Mesenchymal stem cell (in vitro differentiated cells and primary cell): ENCODE measurements at places on chromosomes 5 and 9.

- H3K27me3 ChIP-seq: no peaks in the 10 kb centered on the region
- peak overlapping the region; percentile 51 for H3K27ac ChIP-seq
- H3K4me1 ChIP-seq: peaks cover 5% of the 10 kb centered on the region
- no peaks in the 10 kb centered on the region for H3K36me3 ChIP-seq
- no peak for DNase-seq
- H3K4me3 ChIP-seq: no peak overlapping the region
These were observed 182.2 kb downstream of the MCTP1 start for GRCh38 chr5:95102687-95103086.

DNA sequence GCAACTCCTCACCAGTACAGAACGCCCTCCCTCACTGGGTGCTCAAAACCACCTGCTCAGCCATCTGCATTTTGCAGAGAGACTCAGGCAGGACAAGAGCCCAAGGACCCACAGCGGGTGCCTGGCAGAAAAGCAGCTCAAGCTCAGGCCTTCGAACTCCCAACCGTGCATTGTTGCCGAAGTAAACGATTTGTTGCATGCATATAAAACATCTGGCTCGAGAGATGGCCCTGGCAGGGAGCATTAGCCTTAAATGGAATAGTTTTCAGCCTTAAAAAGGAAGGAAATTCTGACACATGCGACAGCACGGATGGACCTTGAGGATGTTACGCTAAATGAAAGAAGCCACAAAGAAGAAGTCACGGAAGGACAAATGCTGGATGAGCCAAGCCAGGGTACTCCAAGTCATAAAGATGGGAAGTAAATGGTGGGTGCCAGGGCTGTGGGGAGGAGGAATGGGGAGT lies 160.4 kb upstream of the PHYKPL start:
- H3K27me3 ChIP-seq: no peaks in the 10 kb centered on the region
- no peak overlapping the region for H3K4me3 ChIP-seq
- no peaks in the 10 kb centered on the region for H3K4me1 ChIP-seq
- DNase-seq: no peak
- H3K36me3 ChIP-seq: no peaks in the 10 kb centered on the region

DNA sequence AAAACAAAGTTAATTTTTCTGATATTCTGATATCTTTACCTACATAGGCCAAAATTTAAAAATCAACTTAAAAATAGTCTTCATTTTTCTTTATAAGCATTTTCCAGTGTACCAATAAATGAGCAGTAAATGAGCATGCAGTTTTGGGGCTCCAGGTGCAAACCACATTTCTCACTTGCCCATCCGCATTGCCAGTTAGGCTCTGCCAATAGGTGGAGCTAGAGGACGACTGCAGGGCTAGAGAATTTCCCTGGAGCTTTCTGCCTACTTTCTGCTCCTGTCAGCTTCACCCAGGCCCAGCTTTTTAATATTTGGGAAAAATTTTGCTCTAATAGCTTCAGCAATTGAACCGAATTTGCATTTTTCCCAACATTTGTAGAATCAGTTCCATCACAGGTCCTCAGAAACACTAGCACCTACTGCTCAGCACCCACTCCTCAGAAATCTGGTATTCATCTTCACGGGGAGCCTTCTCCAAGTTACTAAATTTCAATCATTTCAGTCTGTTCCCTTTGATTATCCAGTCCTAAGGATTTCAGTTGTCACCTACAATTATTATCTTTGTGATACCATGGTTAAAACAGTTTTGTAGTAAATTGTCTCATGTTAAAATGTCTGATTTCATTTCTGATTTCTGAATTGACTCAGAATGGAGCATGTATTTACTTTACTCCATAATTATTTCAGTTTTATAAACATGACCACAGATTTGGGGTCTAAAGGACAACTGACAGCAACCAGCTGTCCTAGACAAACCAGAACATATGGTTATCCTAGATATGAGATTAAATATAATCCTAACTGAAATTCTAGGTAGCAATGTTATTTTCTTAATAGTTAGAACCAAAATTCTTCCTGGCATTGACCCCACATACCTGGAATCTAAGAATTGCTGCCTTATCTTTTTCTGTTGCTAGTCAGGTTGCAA lies 104.6 kb upstream of the FAM174A start:
- no peak overlapping the region for H3K27ac ChIP-seq
- peak; percentile 55 for DNase-seq
- no peaks in the 10 kb centered on the region for H3K36me3 ChIP-seq
- no peak overlapping the region for H3K4me3 ChIP-seq

DNA sequence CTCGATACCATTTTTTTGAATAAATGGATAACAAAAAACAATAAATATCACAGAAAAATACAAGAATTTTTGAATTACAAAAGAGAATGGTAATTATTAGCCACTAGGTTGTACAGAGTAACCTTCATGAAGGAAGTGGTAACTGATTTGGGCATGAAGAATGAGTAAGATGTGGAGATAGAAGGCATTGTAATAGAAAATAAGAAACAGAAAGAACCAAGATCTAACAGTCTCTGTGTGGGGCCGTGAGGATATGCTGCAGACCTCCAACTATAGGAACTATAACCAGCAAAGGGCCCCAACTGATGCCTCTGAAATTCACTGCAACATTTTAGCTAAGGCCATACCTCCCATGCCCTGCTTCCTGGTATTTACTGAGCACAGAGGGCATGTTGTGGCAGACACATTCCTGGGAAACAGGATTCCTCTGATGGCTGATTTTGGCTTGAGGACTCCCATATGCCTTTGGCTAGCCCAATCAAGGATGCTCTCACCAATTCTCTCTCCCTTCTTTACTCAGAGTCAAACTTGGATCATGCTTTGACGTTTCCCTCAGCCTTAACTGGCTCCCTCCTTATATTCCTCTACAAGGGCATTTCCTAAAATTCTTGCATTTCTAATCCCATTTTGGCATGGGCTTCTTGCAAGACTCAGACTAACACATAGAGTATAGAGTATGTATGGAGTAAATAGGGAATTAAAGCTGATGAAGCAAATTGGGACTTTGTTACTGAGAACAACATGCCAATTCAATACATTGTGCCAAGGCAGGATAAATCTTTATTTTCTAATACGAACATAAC lies 208.9 kb downstream of the PDE4D start:
- H3K27me3 ChIP-seq: no peaks in the 10 kb centered on the region
- H3K4me1 ChIP-seq: peaks cover 3% of the 10 kb centered on the region
- H3K4me3 ChIP-seq: no peak overlapping the region
- peak overlapping the region; percentile 7 for H3K27ac ChIP-seq

DNA sequence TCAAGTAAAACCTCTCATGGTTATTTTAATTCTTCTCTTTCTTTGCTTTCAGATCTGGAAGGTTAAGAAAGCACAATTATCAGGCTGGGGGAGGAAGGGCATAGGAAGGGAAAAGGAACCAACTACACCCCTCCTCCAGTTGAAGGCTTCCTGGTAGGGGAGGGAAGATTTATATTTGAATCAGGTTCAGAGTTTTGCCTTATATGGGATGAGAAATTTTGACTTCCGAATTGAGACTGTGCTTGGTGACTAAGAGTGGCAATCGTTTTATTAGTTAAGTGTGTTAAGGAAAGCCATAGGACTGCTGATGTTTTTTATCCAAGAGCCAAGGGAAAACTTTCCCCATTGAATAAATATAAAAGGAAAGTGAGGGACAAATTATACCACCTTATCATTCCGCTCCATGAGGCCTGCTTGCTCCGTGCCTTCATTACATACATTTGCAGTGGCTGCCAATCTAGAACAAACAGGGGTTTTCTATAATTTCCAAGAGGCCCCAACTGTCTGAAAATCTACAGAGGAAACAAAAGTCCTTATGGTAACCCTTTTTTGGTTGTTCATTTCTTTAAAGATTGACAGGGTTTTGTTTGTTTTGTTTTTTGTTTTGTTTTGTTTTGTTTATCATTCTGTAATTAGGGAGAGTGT lies 115.7 kb upstream of the EPB41L4A start:
- no peaks in the 10 kb centered on the region for H3K36me3 ChIP-seq
- H3K4me3 ChIP-seq: no peak overlapping the region
- H3K4me1 ChIP-seq: peaks cover 2% of the 10 kb centered on the region
- DNase-seq: no peak
- no peak overlapping the region for H3K27ac ChIP-seq

- H3K4me1 ChIP-seq: peaks cover 4% of the 10 kb centered on the region
- H3K27me3 ChIP-seq: no peaks in the 10 kb centered on the region
- no peaks in the 10 kb centered on the region for H3K36me3 ChIP-seq
- H3K4me3 ChIP-seq: peak overlapping the region; percentile 67
- peak; percentile 69 for DNase-seq
- H3K27ac ChIP-seq: peak overlapping the region; percentile 7
These were observed 14.0 kb upstream of the LOX start for GRCh38 chr5:122091936-122092600.

- H3K4me3 ChIP-seq: no peak overlapping the region
- H3K36me3 ChIP-seq: no peaks in the 10 kb centered on the region
- no peaks in the 10 kb centered on the region for H3K27me3 ChIP-seq
- no peaks in the 10 kb centered on the region for H3K4me1 ChIP-seq
- DNase-seq: no peak
These were observed 61.3 kb downstream of the NR2F1-AS1 start for GRCh38 chr5:93519740-93520139.

DNA sequence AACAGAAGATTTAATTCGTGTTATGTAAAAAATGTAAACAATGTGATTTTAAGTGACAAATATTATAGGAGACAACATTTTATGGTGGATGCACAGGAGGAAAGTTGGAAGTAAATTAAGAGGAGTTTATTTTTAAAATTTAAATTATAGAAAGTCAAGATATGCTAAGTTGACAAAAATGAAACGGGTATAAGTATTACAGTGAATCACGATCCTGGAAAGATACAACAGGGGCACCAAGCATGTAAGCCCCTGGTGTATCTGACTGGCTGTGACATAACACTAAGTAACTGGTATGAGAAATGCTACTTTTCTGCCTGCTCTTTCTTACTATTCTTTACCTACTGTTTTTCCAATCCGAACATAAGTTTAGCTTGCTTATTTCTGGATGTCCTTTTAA lies 419.8 kb upstream of the CHD1 start:
- H3K4me3 ChIP-seq: no peak overlapping the region
- H3K27me3 ChIP-seq: no peaks in the 10 kb centered on the region
- no peaks in the 10 kb centered on the region for H3K4me1 ChIP-seq
- no peak overlapping the region for H3K27ac ChIP-seq
- DNase-seq: no peak

DNA sequence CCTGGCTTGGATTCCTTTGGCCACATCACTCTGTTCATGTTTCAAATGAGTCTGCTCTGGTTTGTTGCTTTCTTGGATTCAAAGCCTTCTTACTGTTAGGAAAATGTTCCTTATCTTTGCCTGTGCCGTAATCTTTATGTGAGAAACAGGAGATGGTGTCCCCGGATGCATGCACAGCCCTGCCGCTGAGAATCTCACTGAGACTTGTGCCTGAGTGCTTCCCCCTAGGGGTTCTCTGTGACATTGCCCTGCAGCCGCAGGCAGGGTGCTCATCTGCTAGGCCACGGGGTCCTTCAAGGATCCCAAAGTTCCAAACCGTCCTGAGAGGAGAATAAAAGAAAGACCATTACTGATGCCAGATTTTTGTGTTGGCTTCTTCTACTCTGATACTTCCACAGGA lies 81.4 kb upstream of the ANKRD55 start:
- no peak for DNase-seq
- peaks cover 15% of the 10 kb centered on the region for H3K27me3 ChIP-seq
- peaks cover 9% of the 10 kb centered on the region for H3K4me1 ChIP-seq

DNA sequence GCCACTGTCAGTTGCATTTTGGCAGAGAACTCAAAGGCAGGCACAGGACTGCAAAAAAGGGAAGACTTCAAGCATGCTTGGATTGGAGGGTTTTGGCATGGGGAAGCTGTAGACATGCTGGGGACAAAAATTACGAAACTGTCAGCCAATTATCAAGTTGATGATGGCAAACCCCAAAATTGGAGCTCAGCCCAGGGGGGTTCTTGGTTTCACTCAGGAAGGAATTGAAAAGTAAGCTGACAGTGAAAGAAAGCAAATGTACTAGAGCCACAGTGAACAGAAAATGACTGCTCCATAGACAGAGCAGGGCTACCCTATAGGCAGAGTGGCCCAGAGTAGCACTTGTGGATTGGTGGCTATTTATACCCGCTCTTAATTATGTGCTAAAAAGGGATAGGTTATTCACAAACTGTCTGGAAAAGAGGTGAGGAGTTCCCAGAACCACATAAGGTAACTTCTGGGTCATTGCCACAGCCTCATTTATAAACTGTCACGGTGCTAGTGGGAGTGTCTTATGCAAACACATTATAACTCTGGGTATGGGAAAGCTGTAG lies 14.6 kb upstream of the CFAP95 start:
- H3K4me1 ChIP-seq: no peaks in the 10 kb centered on the region
- H3K36me3 ChIP-seq: no peaks in the 10 kb centered on the region
- H3K27me3 ChIP-seq: no peaks in the 10 kb centered on the region
- H3K4me3 ChIP-seq: no peak overlapping the region
- H3K27ac ChIP-seq: no peak overlapping the region

- no peaks in the 10 kb centered on the region for H3K4me1 ChIP-seq
- DNase-seq: peak; percentile 60
- no peaks in the 10 kb centered on the region for H3K36me3 ChIP-seq
- H3K4me3 ChIP-seq: no peak overlapping the region
- peaks cover 10% of the 10 kb centered on the region for H3K27me3 ChIP-seq
These were observed 89.7 kb upstream of the CCNG1 start for GRCh38 chr5:163347671-163348070.

- no peak overlapping the region for H3K27ac ChIP-seq
- no peaks in the 10 kb centered on the region for H3K27me3 ChIP-seq
- no peaks in the 10 kb centered on the region for H3K36me3 ChIP-seq
- H3K4me3 ChIP-seq: no peak overlapping the region
- DNase-seq: no peak
These were observed 1.4 kb upstream of the NDFIP1 start for GRCh38 chr5:142107036-142107735.

DNA sequence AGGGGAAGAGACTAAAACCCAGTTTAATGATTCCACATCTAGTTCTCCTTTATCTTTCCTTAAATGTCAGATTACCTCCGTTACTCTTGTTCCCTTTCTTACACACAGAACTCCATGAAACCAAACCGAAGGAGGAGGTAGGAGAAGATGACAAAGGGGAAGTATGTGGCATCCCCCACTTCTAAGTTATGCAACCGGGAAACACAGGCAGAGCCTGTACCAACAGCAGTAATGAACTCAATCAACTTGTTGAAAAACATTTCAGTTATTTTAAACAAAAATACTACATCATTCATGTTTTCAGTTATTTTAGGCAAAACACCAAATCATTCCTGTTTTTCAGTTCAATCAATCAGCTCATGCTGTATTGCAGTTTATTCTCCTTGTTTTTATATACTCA lies 101.8 kb downstream of the PCSK1 start:
- no peak overlapping the region for H3K4me3 ChIP-seq
- no peak overlapping the region for H3K27ac ChIP-seq
- H3K4me1 ChIP-seq: peaks cover 6% of the 10 kb centered on the region
- DNase-seq: peak; percentile 33
- no peaks in the 10 kb centered on the region for H3K36me3 ChIP-seq
